Endothelial cell (in vitro differentiated cells): ENCODE measurements at places on chromosomes 5 and 9.

DNA sequence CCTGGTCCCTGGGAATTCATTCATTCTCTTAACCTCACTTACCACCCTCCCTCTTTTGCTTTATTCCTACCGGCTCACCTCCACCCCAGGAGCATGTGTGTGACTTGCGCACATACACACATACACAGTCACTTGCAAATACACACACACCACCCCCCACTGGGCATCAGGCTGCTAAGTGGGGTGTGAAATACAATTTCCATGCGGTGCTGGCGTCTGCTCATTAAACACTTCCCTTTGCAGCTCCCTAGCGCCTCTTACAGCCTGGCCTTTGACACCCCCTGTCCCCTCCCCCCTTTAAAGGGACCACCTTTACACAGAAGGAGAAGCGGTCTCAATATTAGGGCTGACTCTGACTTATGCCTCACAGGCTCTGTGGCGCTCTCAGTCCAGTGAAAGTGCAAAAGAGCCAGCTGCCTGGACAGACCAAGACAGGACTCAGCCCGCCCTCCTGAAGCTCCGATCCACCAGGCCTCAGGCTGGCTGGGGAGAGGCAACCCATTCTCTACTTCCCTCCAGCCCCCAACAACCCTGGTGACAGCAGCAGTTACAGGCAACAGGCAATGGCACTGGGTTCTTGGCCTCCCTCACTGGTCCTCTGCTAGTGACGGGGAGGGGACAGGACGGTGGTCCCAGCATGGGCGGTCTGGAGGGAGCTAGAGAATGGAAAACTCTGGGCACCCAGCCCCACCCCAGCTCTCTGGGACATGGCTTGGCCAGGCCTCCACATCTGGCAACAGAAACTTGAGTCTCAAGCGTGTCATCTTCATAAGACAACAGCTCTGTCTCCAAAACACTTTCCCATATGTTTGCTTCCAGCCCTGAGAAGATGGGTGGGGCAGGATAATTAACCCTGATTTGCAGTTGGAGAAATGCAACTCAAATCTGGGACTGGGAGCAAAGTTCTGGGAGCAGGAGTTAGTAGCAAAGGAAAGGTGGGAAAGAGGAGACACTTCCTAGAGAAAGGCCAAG, 12.0 kb downstream of the ENHO start:
- DNase-seq: no peak

DNA sequence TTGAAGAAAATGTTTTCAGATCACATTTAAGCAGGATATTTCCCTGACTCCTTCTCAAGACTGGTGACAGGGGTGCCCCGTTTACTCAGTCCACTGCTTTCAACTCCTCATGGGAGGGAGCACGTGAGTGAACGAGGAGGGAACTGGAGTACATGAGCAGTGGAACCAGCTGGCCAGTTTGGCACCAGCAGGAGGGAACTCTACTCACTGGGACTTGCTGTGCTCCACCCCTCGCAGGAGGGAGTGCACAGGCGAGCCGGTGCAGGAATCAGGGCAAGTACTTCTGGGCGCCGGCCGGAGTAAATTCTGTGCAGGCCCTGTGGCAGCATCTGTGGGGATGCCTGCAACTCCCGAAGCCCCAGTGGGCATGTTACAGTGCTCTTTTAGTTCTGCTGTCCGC, 1941.1 kb upstream of the C9orf72 start:
- DNase-seq: no peak

GRCh38 chr9:136138566-136138965, 19.9 kb upstream of the TMEM250 start:
- peak; percentile 54 for DNase-seq

GRCh38 chr9:129133082-129133481, 21.9 kb downstream of the PTPA start:
- DNase-seq: no peak

DNA sequence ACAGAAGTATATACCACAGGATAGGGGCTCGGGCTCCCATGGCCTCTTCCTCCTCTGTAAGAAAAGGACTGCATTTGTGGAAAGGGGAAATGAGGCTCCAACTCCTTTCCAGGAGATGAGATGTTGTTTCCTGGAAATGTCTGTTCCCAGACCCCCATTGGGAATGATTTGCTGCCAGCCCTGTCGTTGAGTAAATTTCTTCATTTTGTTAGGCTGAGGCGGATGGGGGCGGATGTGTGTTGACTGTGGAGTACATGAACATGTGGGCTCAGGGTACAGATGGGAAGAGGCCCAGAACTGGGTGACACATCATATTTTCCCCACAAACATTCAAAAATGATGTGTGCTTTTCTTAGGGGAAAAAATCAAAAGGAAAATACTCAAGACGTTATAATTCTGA, 28.8 kb upstream of the TNFAIP8 start:
- DNase-seq: no peak

- DNase-seq: no peak
These were observed 55.9 kb downstream of the NDUFAF2 start for GRCh38 chr5:61000887-61001286.

DNA sequence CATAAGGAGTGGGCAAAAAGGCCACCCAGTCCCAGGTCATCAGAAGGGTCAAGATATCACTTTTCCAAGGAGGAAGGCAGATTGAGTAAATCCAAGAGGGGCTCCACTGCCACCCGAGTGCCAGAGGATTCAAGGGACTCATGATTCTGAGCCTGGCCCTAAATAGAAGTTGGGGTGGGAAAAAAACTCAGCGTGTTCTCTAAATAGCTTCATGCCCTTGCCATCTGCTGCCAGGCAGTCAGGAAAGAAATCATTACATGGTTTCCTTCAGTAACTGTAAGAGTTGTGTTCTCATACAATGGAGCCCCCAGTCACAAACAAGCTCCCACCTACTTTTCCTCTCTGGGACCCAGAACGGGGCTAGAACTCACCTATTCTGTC, 37.2 kb downstream of the SAR1B start:
- DNase-seq: no peak

- no peak for DNase-seq
These were observed 60.5 kb downstream of the DAP start for GRCh38 chr5:10700516-10700915.

DNA sequence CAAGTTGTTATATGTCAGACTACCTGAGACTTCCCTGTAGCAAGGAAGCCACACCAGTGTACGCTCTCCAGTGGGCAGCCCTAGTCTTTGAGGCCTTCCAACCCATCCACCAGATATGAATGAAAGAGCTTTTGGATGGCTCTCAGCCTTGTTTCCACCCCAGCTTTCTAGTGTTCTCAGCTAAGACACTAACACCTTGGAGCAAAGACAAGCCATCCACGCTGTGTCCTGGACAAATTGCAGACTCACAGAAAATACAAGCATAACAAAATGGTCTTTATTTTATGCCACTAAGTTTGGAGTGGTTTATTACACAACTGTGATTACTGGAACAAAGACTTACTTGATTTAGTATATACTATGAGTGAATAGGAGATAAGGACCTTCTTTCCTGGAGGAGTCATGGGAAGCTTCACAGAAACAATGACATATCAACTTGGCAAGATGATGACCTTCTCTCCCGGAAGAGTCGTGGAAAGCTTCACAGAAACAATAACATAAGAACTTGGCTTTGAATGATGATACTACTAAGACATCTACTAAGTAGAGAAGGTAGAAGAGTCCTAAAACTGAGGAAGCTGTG, 134.0 kb upstream of the VCAN start:
- DNase-seq: no peak

GRCh38 chr9:12968093-12968492, 193.3 kb downstream of the LURAP1L start:
- DNase-seq: no peak

GRCh38 chr5:90174236-90174635, 235.3 kb downstream of the CETN3 start:
- DNase-seq: no peak

DNA sequence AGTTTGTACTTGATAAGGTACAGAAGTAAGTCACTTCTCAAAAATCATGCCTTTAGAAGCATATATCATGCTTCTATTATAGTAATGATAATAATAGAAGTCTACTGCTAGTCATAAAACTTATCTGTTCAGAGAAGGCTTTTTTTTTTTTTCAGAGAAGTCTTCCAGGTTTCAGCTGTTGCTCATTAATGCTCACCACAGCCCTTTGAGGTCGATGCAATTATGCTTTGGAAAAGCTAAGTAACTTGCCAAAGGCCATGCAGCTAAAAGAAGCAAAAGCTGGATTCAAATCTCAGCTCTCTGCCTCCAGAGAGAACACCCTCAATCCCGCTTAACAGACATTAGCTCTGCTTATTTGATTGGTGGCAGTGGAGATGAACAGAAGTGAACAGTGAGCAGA, 150.8 kb downstream of the DOCK8 start:
- no peak for DNase-seq

DNA sequence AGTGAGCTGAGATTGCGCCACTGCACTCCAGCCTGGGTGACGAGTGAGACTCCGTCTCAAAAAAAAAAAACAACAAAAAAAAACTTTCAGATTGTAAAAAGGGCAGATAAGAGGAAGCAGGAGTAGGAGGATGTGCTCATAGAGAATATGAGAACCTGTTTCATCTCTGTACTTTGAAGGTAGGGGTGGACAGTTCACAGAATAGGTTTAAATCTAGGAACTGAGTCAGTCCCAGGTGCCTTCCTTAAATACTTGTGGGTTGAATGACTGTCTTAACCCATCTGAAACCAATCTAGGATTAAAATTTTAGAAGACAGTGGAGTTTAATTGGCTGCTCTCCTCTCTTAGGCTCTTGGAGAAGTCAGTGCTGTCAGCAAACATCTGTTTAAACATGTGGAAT, 12.4 kb downstream of the POLK start:
- no peak for DNase-seq

GRCh38 chr9:76231001-76231400, 163.2 kb downstream of the RFK start:
- no peak for DNase-seq

DNA sequence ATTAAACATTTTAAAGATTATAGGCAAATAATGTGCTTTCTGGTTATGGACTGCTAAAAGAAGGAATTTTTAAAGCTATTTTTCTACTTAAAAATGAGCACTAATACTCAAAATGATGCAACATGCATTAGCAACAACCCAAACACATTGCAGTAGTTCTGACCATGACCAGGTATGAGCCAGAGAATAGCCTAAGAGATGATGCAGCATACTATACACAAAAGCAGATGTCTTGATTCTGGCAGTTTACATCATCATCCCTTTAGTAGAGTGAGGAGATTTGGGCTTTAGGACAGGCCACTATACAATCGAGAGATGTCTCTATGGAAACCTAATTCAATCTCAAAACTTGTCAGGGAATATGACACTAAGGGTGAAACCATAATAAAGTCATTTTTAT, 307.1 kb downstream of the PRR16 start:
- no peak for DNase-seq

DNA sequence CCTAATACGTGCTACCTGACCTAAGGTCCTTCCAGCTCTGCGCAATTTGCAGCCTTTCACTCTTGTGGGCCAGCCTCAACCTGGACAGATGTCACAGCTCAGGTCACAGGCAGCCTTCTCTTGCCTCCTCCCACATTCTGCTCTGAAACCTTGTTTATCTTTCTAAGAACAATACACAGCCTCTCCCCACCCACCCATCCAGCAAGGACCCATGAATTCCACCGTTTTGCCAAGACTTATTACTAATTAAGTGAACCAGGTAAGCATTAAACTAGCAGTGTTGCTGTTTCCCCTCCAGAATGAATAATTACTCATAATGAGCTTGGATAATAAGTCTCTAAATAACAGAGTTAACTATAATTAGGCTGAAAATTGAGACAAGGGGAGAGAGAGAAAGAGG, 11.0 kb downstream of the FABP6 start:
- no peak for DNase-seq

GRCh38 chr9:131697908-131698617, 41.8 kb downstream of the RAPGEF1 start:
- DNase-seq: no peak

- DNase-seq: no peak
These were observed 135.1 kb upstream of the EFNA5 start for GRCh38 chr5:107805824-107806223.

DNA sequence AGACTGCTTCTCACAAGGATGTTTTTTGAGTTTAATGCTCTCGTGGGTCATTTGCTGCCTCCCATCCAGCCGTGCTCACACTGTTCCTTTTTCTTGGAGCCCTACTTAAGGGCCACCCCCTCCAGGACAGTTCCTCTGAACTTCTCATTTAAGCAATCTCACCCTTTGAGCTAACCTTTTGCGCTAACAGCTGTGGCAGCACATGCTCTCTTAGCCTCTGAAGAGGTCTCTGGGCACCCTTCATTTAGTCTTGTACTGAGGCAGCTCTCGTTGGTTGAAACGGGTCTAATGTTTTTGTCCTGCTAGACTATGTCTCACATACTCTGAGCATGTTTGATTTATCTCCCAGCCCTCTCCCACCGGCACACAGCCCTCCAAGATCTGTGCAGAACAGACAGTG, 11.8 kb downstream of the ALDH1B1 start:
- no peak for DNase-seq

GRCh38 chr9:122364783-122365150, 6.1 kb upstream of the PTGS1 start:
- no peak for DNase-seq

GRCh38 chr9:116156621-116157314, 3.2 kb downstream of the PAPPA start:
- DNase-seq: peak; percentile 22

GRCh38 chr9:104879555-104880309, 48.2 kb downstream of the ABCA1 start:
- DNase-seq: no peak

DNA sequence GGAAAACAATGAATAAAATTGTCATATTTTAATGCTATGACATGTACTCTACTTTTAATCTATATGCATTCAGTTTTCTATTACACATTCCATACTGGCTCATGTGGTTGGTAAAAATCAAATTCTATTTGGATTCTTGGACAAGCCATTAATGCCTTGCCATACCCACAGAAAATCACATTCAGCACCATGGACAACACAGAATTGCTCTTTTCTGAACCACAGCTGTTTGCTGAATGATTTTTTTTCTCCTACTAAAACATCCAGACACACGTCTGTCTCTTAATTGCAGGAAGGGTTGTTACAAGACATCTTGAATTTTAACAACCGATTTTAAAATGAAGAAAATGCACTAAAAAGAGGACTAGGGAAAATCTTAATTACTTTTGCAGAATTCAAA, 675.6 kb downstream of the BRINP1 start:
- no peak for DNase-seq
